ENCODE measurements at places on chromosomes 1 and 21. TPM values are rescaled to one million over a fixed set of nuclear protein-coding genes. Genes with fewer than 3 reads are reported as not detected.

Gene ERRFI1
- total RNA-seq = 18.0 TPM

Gene BATF3
- total RNA-seq = 3.0 TPM

Gene CCDC190
- 11.8 TPM for total RNA-seq

Gene ATAD3A
- 21.3 TPM for total RNA-seq

Gene TLCD4
- total RNA-seq = 43.7 TPM

Gene TTC22
- 8.7 TPM for total RNA-seq

Gene FMO5
- 1.5 TPM for total RNA-seq

Gene KNCN
- not detected for total RNA-seq

Gene MED8
- 26.0 TPM for total RNA-seq

Gene FBLIM1
- 22.4 TPM for total RNA-seq

Gene CD244
- total RNA-seq = not detected

- DNase-seq = peak; percentile 95
These were observed 2.5 kb upstream of the METTL25B start for GRCh38 chr1:156725683-156726280.

DNA sequence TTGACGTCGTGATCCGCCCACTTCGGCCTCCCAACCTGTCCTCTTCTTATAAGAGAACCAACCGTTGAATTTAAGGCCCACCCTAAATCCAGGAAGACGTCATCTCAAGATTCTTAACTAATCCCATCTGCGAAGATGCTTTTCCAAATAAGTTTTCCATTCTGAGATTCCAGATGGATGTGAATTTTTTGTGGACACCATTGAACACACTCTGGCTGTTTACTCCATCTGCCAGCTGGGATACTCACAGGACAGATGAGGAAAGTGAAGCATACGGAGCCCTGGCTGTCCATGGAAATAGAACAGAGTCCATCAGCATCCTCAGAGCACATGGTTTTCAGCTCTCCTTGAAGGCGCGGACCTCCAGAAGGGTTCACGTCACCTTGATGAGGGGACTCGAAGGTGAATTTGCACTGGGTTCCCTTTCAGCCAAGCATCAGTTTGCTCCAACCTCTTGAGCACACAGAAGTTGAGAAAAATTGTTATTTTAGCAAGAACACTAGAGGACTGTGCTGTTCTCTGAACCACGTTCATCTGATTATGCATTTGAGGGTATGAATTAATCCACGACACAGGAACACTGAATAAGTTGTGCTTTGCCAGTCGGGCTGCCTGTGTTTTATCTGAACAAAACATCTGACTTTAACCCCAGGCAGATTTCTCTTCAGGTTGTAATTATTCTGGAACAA is 68.6 kb downstream of the KAZN start:
- DNase-seq = peak; percentile 54

DNA sequence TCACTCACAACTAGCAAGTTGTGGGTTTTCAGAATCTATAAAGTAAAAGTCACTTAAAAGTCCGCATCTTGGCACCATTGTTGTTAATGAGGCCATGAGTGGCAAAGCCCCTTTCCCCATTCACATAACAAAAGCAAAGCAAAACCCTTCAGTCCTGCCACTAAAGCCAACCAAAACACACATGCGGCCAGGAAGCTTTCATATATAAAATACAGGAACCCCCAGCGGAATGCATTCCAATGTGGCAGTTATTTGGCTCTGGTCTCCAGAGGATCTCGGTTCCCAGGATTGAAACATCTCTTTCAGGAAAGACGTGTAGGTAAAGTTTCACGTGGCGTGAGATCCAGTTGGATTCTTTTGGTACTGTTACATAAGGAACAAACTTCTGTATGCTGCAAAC is 2.5 kb upstream of the LBR start:
- DNase-seq = no peak

- no peak for DNase-seq
These were observed 25.2 kb downstream of the TP73 start for GRCh38 chr1:3677484-3677883.

GRCh38 chr1:198265073-198265661 is 108.4 kb downstream of the NEK7 start:
- DNase-seq = peak; percentile 8

DNA sequence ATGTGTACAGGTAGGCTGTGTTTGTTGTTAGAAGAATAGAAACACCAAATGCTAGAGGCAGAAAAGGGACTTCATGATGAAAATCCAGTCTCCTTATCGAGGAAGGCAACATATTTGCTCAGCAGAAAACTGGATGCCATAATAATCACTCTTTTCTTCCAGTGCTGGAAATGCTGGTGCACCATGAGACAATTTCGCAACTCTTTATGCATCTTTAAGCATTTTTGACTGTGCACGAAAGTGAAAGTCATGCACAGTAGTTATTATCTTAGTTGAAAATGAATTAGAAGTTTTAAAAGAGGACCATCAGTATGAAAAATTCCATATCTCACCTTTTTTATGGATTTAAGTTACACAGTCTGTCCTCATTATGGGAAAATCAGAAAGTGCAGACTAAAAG is 29.1 kb downstream of the SMYD2 start:
- DNase-seq = no peak

DNA sequence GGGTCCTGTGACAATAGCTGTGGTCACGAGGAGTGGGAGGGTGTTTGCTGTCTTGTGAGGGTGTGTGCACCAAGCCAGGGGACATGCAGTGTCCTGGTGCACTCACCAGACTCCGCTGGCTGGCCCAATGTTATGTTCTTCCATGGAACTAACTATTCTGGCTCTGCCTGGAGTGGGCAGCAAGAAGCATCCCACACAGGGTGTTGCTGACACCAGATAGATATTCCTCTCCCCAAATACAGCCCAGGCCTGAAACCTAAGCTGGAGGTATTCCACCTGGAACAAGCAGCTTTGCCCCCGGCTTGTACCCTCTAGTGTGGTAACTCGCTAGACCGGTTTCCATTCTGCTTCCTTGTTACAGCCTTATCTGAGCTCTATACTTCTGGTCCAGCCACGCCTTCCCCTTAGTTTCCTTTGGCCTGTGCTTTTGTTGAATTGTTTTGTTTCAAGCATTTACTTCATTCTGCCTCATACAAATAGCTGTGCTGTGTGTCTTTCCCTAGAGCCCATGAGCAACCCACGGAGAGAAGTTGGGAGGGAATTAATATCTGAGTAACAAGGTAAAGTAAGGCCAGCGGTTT is 14.7 kb upstream of the LY9 start:
- peak; percentile 31 for DNase-seq

DNA sequence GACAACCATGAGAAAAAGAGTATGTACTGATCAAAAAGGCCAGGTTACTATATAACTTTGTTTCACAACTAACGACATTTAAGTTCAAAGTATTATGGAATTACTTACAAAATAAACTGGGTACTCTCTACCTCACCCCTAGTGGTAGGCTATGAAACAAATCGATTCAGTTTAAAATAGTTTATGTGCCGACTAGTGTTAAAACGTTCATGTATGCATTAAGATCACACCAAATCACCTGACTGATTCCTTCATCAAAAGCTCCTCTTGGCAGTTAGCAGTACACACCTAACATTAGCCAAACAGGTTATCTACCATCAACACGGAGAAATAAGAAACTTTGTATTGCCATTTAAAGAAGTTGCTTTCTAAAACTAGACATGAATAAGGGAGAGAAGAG is 137.1 kb downstream of the AKT3 start:
- DNase-seq = peak; percentile 18

- peak; percentile 25 for DNase-seq
These were observed 40.8 kb upstream of the IGSF3 start for GRCh38 chr1:116708255-116708900.

- DNase-seq = no peak
These were observed 261.3 kb downstream of the TNR start for GRCh38 chr1:175482071-175482451.

DNA sequence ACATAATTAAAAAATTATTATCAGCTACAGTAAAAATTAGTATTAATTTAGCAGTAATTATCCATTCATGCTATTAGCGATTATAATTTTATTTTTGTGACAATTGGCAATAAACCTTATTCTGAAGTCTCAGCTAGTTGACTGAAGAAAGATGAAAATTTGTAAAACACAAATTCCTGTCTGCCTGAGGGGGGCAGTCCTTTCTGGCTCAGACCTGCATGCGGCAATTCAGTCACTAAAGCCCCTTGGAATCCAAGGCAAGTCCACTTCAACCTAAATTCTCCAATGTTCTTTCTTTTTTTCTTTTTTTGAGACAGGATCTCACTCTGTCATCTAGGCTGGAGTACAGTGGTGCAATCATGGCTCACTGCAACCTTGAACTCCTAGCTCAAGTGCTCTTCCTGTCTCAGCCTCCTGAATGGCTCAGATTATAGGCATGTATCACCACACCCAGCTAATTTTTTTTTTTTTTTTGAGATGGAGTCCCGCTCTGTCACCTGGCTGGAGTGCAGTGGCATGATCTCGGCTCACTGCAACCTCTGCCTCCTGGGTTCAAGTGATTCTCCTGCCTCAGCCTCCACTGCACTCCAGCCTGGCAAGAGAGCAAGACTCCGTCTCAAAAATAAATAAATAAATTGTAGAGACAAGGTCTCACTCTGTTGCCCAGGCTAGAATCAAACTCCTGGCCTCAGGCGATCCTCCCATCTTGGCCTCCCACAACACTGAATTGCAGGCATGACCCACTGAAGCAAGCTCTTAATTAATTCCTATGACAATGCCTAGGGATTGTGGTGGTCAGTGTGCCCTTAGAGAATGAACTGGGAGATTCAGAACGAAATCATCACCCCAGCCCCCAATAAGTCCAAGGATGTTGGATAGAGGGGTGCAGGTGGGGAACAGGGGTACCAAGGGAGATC is 24.2 kb upstream of the ITPKB start:
- no peak for DNase-seq

- DNase-seq = peak; percentile 89
These were observed 6.2 kb downstream of the AMPD2 start for GRCh38 chr1:109625601-109626560.

GRCh38 chr1:207999972-208000371 is 89.0 kb upstream of the CD34 start:
- no peak for DNase-seq

DNA sequence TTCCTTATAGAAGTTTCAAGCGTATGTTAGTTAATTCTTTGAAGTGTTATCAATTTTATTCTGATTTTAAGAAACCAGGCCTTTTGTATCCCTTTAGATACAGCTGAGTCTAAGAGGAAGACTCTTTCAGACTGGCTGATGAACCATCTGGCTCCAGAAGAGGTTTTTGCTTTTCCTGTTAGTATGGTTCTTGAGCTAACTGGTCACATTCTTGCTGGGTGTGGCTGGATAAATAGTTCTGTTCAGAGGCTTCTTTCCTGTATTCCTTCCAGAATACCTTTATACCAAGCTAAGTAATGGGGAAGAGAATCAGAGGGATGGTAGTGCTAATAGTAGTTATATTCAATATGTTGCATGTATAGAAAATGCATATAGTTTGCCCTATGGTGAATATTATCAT is 12.4 kb downstream of the HS2ST1 start:
- no peak for DNase-seq

- no peak for DNase-seq
These were observed 846 bp downstream of the HMGB4 start for GRCh38 chr1:33864460-33865389.

- DNase-seq = peak; percentile 82
These were observed 51.5 kb downstream of the PTPRF start for GRCh38 chr1:43582162-43582566.

- DNase-seq = peak; percentile 99
These were observed at the start of gene HCN3 for GRCh38 chr1:155277070-155277901. HCN3 (plus strand) TSS chr1:155277463; CDS start chr1:155277591, 128 bp downstream.

DNA sequence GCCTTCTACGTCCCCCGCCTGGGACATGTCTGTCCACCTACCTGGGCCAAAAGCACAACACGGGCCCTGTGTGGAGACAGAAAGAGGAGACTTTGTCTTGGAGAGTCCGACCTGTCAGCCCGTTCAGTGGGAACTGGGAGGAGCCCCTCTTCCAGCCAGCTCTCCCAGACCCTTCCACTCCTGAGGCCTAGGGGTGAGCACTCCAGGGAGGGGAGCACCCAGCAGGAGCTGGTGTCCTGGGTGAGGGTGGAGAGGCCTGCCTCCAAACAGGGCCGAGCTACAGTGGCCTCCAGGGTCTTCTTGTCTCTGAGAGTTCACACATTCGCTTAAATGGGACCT is 546 bp downstream of the SPOCD1 start:
- DNase-seq = no peak

- no peak for DNase-seq
These were observed at the start of gene GPR37L1 for GRCh38 chr1:202122639-202123335. GPR37L1 (plus strand) TSS chr1:202122917; CDS start chr1:202122964, 47 bp downstream.

GRCh38 chr1:159826441-159827101 is at the start of gene SLAMF8:
SLAMF8 (plus strand) TSS chr1:159826873; CDS start chr1:159826899, 26 bp downstream.
- no peak for DNase-seq

- peak; percentile 41 for DNase-seq
These were observed 162.4 kb upstream of the POU3F1 start for GRCh38 chr1:38208716-38209632.

- DNase-seq = no peak
These were observed 6.6 kb downstream of the FMO1 start for GRCh38 chr1:171254859-171255258.

- DNase-seq = no peak
These were observed 146.6 kb downstream of the SPATA46 start for GRCh38 chr1:162230096-162230495.

DNA sequence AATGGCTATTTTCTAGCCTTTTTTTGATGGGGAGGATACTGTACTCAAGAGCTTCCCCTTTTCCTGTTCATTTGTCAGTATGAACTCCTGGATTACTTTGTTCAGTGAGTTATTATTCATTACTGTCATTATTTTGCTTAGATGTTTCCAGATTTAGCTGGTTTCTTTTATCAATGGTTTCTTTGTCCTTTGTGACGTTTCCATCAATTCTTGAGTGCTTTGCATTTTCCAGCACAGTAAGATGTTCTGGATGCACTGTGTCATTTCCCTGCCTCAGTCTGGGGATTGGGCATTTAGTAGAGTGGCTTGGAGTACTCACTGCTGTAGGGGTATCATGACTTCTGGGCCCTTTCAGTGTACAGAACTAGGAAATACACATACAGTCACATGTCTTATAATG is 34.2 kb downstream of the MRPS6 start:
- no peak for DNase-seq

DNA sequence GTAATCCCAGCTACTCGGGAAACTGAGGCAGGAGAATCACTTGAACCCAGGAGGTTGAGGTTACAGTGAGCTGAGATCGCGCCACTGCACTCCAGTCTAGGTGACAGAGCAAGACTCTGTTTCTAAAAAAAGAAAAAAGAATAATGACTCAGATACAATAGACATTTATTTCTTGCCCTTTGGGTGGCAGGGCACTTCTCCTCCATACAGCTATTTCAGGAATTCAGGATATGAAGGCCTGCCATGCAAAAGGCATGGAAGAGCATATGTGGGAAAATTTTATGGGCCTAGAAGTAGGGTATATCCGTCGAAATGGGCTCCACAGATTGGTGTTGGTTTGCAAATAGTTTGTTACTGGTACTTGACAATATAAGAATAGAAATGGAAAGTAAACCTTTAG is 20.2 kb upstream of the POGZ start:
- no peak for DNase-seq

DNA sequence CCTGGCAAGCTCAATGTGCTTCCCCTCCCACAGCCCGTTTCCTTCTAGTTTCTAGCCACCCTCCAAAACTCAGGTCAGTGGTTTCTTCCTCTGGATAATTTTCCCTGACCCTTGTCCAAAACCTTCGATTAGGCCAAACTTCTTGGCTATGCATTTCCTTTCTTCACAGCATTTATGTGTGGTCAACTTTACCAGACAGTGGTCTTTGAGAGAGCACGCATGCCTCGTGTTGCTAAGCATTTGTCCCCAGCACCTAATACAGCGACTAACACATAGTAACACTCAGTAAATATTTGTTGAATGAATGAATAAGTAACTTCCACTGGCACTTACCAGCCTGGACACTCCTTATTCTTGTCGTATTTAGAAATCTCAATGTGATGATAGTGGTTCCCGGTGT is 610.7 kb downstream of the PLPP3 start:
- no peak for DNase-seq

- DNase-seq = no peak
These were observed 4.8 kb upstream of the ZNF687 start for GRCh38 chr1:151277249-151277648.
